Left kidney (tissue), 8 donors: ENCODE measurements at places on chromosomes 2 and 18. TPM values are rescaled to one million over a fixed set of nuclear protein-coding genes. Genes with fewer than 3 reads are reported as not detected.

RAX gene
- not detected for polyA plus RNA-seq

ABCG8 gene
- 0.88 TPM for polyA plus RNA-seq

DNA sequence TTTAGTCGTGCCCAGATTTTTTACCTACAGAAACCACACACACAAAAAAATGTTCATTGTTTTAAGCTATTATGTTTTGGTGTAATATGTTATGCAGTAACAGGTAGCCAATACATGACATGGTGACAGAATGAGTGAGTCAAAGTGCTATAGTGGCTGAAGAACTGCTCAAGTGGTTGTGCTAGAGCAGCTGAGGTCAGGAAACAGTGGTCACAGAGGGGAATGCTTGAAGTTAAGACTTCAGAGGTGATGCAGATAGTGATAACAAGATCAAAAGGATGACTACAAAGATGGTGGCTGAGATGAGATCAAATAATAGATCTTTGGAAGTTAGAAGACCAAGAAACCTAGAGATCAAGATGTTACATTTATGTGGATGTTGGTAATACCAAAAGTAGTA, 174.3 kb downstream of the KCNE4 start:
- DNase-seq = no peak

GRCh38 chr2:136238286-136239078, 120.5 kb upstream of the CXCR4 start:
- peak; percentile 21 for DNase-seq

GRCh38 chr2:168543037-168543436, 87.0 kb downstream of the CERS6 start:
- no peak for DNase-seq

DNA sequence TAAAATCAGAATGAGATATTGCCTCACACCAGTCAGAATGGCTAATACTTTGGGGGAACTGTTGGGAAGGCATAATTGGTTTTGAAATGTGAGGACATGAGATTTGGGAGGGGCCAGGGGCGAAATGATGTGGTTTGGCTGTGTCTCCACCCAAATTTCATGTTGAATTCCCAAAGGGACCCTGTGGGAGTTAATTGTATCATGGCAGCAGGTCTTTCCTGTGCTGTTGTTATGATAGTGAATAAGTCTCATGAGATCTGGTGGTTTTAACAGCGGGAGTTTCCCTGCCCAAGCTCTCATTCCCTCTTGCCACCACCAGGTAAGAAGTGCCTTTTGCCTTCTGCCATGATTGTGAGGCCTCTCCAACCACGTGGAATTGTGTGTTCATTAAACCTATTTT, 59.6 kb downstream of the CSRNP3 start:
- no peak for DNase-seq

- DNase-seq = no peak
These were observed 828.3 kb upstream of the PIK3C3 start for GRCh38 chr18:41126541-41127235.

- DNase-seq = no peak
These were observed 73.9 kb upstream of the SIX2 start for GRCh38 chr2:45083175-45083574.

- DNase-seq = no peak
These were observed 659.3 kb upstream of the FANCL start for GRCh38 chr2:58900246-58901027.

- DNase-seq = no peak
These were observed 93.1 kb downstream of the SPATS2L start for GRCh38 chr2:200399636-200400035.

- no peak for DNase-seq
These were observed 213.2 kb downstream of the KCNJ3 start for GRCh38 chr2:154911729-154912128.

DNA sequence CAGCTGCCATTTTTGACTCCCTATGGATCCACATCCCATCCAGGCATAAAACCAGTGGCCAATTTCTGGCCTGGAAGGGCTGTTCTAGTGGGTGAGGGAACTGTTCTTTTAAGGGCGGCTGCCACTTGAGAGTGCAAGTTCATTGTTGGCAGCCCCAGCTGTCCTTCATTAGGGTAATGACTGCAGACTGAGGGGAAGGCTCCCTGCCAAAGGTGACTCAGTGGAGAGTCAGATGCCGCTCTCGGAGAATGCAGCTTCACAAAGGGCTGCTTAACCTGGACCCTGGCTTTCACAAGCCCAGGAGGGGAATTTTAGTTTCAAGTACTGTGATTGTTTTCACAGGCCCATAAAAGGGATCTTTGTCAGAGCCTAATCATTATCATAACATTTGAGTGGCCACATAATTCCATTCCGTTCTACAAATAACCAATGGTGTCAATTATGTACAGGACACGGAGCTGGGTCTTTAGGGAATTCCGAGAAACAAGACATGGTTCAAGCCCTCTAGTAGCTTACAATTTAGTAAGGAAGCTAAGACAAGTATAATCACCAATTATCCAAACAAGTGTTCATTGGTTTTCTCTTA, 235.7 kb downstream of the CDCA7 start:
- no peak for DNase-seq

DNA sequence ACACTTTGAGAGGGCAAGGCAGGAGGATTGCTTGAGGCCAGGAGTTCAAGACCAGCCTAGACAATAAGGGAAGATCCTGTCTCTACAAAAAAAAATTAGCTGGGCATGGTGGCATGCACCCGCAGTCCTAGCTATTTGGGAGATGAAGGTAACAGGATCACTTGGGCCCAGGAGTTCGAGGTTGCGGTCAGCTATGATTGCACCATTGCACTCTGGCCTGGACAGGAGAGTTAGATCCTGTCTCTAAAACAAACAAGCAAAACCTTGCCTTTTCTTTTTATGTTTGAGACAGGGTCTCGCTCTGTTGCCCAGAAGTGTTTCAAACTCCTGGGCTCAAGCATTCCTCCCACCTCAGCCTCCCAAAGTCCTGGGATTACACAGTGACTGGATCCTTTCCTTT, 14.5 kb upstream of the THADA start:
- no peak for DNase-seq

DNA sequence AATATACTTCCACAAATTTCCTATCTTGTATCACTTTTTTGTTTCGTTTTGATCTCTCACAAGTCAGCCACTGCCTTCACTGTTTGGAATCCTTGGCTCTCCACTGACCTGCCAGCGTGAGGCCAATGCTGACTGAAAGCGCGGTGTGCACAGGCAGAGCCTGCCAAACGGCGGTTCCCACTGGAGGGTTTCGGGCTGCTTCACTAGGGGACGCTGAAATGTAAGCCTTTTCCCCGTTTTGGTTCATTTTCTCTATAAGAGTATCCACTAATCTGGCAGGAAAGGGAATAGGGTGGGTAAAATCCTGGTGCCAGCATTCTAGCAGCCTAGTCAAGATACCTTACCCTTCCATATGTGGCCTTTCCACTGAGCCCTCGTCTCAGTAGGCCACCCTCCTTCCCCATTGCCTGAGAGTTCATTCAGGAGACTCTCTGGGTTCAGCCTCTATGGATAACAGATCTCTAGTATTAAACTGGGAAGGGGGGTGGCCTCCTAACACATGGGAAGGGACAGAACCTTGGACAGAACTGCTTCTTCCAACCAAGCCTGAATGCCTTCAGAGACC, 91.5 kb downstream of the DYM start:
- no peak for DNase-seq

DNA sequence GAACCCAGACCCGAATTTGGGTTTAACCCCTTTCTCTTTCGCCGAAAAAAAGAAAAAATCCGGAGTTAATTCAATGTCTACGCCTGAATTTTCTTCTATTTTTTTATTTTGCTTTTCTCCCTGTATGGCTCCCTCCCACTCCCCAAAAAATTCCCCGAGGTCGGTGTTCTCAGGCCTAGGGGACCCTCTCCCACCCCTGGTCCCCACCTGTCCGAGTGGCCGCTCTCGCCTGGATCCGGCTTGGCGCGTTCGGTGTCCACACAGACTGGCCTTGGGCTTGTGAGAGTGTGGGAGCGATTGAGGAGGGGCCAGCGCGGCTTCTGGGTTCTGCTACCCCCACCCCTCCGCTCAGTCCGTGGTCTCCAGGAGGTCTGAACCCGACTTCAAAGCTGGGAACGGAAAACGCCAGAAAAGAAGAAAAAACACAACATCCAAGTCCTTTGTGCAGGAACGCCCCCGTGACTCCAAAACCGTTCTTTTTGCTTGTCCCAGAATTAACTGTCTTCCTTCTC, 5.7 kb upstream of the EN1 start:
- no peak for DNase-seq

GRCh38 chr18:69127873-69128500, 272.7 kb upstream of the DOK6 start:
- DNase-seq = no peak
